ENCODE measurements at places on chromosomes 6 and 20.
A peak's percentile ranks its signal among the peaks of the same experiment; 100 is the strongest.

DNA sequence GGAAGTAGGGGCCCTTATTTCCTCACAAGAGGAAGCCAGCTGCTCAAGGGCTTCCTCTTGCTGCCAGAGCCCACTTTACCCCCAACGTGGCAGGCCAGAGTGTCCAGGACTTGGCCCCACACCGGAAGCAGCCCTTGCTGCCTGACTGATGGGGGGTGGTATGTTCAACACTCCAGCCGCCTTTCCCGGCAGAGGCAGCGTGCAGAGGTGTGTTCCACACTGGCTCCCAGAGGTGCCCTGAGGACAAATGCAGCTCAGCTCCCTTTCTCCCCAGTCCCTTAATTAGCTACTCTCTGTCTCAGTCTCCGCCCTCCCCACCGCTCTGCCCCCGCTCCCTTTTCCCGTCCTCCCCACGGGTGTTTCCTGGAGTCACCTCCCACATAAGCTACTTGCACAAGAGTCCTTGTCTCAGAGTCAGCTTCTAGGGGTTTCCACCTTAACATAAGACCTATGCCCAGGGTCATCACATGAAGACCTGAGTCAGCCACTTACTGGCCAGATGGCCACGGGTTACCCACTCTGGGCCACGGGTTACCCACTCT is 61.7 kb upstream of the SHLD1 start:
- peak; percentile 33 for DNase-seq

DNA sequence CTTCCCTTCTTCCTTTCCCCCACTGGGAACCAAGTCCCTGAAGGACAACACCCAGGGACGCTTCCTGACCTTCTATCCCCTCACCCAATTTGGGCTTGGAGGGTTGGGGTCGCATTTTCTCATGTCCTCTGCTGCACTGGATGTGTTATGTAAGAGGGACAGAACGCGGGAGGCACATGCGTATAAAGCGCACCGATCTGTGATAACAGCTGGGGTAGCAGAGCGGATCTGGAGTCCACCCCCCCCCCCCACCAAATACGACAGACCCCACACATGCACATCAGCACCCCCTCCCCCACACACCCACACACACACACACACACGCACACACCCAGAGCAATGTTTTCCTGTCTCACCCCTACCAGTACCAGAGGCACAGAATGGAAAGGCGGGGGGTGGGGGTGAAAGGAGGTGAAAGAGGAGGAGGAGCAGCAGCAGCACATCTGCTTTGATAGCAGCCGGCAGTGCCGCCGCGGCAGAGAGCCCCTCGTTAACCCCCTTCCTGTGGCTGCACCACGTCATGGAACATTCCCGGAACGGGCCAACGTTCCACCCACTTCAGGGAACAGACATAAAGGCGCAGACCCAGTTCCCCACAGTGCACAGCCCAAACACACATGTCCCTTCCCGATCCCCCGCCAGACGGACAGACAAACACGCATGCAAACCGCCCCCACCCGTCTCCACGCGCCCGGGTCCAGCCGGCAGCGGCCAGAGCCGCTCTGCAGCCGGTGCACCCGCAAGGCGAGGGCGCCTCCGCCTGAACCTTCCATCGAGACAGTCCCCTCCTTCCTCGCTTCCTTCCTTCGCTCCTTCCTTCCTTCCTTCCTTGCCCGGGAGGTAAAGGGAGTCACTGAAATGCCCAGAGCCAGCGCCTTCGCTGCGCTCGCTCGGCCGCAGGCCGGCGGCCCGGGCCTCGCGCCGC is 590 bp downstream of the HIVEP2 start:
- DNase-seq: peak; percentile 89

- DNase-seq: no peak
Observed at GRCh38 chr6:10401004-10401536, 13.8 kb downstream of the TFAP2A start.

GRCh38 chr20:63520934-63521601 is 503 bp downstream of the PPDPF start:
- DNase-seq: peak; percentile 47

GRCh38 chr6:46882645-46883044 is 39.1 kb downstream of the ADGRF5 start:
- no peak for DNase-seq

DNA sequence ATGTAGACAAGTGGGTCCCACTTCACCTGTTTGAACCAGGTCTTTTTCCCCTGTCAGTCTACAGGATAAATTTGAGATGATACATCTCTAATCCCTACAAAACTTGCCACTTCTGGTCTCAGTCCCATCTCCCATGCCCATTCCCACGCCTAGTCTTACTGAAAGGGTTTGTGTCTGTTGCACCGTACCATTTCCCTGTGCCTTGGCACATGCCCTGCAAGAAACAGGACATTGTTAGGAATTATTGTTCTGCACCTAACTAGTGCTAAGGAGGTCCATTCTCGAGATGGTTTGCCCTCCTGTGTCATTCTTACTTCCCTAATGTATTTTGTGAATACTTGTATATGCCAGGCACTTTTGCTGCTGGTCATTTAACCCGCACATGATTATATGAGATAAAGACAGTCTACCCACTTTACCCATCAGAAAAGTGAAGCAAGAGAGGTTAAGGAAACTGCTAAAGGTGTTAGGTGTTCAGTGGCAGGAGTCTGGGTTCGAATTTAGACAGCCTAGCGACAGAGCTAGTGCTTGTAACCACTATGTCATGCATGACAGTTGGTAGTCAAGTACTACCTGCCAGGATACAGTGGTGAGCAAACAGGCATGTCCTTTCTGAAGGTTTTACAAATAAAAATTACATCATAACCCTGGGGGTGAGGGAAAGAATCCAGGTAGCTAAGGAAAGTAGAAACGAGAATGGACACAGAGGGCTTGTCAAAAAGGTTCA is 12.7 kb downstream of the FAM217A start:
- DNase-seq: no peak

DNA sequence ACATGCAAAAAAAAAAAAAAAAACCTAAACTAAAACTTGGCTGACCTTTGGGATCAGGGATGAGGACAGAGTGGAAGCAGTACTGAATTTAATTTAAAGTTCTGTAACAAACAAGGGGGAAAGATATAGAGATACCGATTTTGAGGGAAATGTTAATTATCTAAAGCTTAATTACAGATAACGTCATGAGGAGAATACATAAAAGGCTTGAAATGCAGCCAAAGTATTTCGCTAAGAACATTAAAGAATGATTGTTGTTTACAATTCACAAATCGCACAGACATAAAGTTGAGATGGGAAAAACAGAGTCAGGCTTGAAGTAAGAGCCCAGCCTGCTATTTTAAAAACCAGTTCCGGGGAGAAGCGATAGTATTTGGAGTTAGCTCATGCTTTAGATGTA is 208.0 kb upstream of the SASH1 start:
- DNase-seq: no peak

DNA sequence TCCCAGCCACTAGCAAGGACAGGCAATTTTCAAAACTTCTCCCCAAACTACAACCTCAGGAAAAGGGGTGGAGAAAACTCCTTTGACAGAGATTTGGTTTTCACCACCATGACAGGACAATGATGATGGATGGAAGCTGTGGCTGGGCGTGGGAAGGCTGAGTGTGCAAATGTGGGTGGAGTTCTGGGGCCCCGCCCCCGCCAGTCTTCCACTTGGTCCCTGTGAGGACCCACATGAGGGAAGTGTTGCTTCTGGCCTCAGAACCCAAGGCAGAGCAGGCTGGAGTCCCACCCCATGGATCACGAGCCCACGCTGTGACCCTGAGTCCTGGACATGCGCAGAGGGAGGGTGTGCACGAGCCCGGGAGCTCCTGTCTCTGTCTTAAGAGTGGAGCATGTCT is 21.5 kb upstream of the MRGBP start:
- DNase-seq: peak; percentile 73

- no peak for DNase-seq
Observed at GRCh38 chr20:44450281-44450889, 25.3 kb upstream of the TTPAL start.

DNA sequence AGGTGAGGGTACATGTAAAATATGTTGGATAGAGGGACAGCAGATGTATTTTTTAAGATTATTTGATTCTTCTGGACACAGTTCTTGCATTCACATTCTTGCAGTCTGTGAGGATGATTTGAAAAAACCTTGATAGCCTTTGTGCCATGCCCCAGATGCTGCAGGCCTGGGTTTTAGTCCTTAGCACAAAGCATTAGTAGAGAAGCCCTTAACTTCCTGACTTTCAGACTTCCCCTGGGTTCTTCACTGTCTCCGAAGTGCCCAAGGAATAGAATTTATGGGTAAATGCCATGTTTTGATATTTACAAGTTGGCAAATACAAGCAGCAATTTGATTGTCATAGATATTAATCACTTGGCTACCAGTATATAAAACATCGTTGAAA is 67.6 kb upstream of the SUPT3H start:
- DNase-seq: no peak

DNA sequence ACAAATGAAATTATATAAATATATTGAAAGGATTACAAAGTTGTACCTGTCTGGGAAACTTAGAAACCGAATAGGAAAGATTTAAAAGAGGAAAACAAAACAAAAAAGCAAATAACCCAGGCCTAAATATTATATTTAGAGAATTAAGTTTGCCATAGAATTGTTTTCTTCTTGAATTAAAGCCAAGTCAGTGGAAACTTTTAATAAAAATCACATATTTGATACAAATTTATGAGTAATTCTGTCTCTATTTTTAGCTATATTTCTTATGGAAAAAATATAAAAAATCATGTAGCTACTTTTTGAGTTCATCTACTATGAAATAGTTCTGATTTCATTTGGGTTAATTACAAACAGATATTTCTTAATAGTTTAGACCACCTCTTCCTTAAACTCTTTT is 470.2 kb upstream of the HSF2 start:
- no peak for DNase-seq

DNA sequence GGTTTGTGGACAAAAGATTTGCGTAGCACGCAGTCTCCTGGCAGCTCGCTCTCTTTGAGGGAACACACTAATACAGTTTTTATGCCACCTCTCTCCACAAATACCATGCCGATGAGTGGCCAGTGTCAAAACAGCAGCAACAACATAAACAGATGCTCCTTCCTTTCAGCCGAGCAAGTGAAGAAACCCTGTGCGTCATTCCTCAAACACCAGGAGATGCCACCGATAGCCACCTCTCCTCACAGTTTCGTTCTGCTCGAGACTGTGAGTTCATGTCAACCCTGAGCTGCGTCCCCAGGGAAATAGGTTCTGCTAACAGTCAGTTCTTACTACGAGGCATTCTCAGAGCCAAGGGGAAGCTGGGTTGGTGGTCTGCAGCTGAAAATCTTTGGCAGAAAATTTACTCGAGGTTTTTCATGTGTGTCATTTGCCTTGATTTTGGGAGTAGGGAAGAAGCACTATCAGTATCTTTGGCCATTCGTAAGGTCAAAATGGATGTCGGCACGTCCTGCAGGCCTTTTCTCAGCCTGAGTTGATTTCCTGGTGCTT is 59.9 kb downstream of the EYA2 start:
- DNase-seq: no peak

GRCh38 chr6:129353067-129353466 is 356.9 kb downstream of the ARHGAP18 start:
- DNase-seq: no peak

- no peak for DNase-seq
Observed at GRCh38 chr6:56624046-56624727, 18.5 kb downstream of the DST start.

DNA sequence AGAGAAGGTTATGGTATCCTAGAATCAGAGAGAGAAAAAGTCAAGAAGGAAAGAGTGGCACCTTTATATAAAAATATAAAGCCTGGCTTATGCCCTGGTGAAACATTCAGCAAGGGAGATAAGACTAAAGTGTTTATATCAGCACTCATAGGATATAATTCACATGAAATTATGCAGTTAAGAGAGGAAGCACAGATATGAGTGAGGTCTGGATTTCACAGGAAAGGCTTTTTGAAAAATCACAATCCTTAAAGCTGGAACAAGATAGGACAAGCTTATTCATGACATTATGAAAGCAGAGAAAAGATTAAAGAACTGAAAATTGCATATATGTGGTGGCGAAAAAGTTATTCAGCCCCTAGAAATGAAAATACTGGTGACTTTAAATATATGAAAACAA is 181.2 kb upstream of the FLRT3 start:
- DNase-seq: no peak

GRCh38 chr6:116971959-116972358 is 94.9 kb downstream of the RFX6 start:
- DNase-seq: peak; percentile 20

- DNase-seq: no peak
Observed at GRCh38 chr6:43803783-43804549, 34.0 kb downstream of the VEGFA start.

DNA sequence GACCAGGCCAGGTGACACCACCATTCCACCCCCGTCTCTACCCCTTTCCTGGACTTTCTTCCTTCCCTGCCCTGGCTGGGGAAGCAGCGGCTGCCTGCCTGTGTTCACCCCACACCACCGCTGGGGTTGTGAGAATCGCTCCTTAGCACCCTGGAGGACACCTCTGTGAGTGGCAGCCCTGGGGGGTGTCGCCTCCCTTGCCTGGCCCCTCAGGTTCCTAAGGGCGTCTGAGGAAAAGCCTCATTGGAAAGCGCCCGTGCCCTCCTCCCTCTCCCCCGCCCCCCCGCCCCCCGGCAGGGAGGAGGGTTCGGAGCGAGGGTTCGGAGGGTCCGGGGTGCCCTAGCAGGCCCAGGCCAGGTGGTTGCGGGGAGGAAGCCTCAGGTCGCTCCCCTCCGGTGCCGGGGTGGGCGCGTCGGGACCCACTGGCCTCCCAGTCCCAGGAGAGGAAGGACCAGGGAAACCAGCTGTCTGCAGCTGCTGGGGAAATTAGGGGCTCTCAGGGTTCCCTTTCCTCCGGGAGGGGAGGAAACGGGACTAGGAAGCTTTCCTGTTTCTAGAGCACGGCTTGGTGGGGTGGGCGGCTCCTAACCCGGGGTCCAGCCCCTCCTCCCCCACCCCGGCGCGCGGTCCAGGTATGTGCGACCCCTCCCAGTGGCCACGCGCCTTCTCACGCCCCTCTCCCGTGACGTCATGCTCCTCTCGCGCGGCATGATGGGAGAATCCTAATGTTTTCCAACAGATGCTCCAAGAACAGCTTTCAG is at the start of gene PHACTR3:
TSS of gene PHACTR3 (plus strand) at position 760 of the 761 bp plus-strand sequence. CDS start 475 bp downstream, outside the sequence.
- DNase-seq: no peak

DNA sequence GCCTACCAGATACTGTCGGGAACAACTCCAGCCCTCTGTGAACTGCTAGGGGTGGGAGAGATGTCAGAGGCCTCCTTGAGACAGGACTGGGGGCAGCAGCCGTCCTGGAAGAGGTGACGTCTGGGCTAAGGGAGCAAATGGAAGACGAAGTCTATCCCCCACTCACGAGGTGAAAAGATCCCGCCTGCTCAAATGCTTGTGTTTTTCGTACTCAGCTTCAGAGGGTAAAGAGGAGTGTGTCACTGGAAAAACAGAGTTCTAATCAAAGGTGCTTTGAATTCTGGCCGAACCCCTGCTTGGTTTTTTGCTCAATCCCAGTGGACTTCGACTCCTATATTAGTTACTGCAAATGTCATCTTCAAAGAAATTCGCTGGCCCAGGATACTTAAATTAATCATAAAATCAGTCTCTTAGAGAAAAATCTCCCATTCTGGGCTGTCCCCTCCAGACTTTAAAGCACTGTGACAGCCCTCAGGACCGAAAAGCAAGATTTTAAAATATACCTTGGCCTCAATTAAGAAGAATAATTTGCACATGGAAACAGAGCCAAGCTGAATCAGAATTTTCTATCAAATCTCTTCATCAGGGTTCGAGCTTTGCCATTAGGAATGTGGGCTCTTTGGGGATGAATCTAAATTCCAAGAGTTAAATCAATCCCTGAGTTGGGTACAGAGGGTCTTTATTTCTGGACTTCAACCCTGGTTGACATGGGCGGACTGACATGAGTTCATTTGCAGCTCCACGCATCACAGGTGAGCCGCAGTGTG is 61.8 kb upstream of the AFDN start:
- DNase-seq: no peak

- DNase-seq: peak; percentile 29
Observed at GRCh38 chr6:34491091-34491430, 25.2 kb downstream of the PACSIN1 start.

GRCh38 chr6:108501559-108501958 is 59.2 kb upstream of the FOXO3 start:
- no peak for DNase-seq
